ENCODE measurements at places on chromosomes 4 and X.

GRCh38 chrX:147779173-147779572, 132.5 kb upstream of the FMR1 start:
- DNase-seq = no peak

- peak; percentile 49 for DNase-seq
These were observed 9.5 kb downstream of the OGT start for GRCh38 chrX:71542411-71542810.

- DNase-seq = no peak
These were observed 410.4 kb downstream of the INPP4B start for GRCh38 chr4:142435599-142436235.

DNA sequence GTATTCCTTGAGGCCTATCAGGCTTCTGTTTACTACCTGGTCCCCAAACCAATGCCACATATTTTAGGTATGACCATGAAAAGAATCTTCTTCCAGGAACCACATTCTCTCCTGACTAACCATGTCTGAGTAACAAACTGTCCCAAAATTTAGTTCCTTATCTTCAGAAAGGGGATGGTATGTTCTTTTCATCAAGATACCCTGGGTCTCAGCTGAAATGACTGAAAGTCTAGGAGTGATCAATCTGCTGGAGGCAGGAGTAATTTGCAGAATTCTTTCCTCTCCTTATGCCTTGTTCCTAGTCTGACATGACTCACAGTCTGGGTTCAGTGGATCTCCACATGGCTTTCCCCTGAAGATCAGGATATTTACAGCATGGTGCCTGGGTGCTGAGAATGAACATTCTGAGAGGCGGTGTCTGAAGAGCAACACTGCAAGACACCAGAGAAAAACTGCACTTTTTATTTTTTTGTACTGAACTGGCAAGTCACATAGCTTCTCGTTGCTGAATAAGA, 665.5 kb downstream of the TLL1 start:
- DNase-seq = no peak

GRCh38 chr4:40848251-40848650, 98.5 kb downstream of the NSUN7 start:
- no peak for DNase-seq

- DNase-seq = no peak
These were observed 39.6 kb downstream of the DDX60L start for GRCh38 chr4:168440442-168441264.

DNA sequence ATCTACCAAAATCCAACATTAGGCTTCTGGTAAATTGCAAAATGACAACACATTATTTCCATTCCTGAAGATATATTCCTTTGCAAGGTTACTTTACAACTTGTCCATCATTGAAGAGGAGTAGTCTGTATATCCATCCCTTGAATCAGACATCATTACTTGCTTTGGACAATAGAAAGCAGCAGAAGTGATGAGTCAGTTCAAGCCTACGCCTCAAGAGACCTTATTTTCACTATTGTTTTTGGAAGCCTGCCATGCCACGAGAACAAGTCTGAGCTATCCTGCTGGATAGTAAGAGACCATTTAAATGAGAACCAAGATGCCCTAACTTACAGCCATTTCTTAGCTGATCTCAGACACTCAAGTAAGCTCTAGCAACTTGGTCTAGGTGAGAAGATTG, 246.0 kb upstream of the HHIP start:
- DNase-seq = no peak

DNA sequence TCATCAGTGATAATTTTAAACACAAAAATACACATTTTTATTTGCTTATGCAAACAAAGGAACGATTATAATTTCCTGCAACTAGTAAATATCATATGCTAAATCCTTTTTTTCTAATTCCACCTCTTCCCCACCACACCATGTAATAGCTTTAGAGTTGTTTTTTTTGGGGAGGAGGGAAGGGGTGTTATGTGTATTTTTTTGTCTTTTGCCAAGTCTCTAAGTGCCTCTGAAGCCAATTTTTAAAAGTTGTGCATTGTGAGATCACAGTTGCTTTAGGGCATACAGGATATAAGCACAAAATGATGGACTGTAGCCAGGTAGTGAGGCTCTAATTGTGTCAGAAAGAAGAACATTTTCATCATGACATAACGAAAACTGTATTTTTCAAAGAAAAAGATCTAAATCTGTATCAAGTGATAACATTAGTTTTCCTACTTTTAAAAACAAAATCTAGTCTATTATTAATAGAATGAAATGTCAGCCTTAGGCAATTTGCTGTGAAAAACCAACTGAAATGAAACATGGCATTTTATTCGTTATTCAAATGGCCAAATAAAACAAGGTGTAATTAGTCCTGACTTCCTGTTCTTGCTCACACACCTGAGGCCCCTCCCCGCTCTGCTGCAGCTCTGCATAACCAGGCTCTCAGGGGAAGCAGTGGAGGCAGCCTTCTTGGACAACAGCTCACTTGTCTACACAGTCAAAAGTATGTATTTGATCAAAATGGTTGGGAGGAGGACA, 157.4 kb downstream of the PALLD start:
- DNase-seq = no peak

- no peak for DNase-seq
These were observed 20.8 kb upstream of the ACSL1 start for GRCh38 chr4:184846531-184846930.
